Activated CD8-positive, alpha-beta T cell treated with anti-CD3 and anti-CD28 coated beads for 36 hours (primary cell): ENCODE measurements at places on chromosomes 12 and 14. TPM values are rescaled to one million over a fixed set of nuclear protein-coding genes. Genes with fewer than 3 reads are reported as not detected.

Gene MAP1LC3B2
- 1.9 TPM for total RNA-seq

DNA sequence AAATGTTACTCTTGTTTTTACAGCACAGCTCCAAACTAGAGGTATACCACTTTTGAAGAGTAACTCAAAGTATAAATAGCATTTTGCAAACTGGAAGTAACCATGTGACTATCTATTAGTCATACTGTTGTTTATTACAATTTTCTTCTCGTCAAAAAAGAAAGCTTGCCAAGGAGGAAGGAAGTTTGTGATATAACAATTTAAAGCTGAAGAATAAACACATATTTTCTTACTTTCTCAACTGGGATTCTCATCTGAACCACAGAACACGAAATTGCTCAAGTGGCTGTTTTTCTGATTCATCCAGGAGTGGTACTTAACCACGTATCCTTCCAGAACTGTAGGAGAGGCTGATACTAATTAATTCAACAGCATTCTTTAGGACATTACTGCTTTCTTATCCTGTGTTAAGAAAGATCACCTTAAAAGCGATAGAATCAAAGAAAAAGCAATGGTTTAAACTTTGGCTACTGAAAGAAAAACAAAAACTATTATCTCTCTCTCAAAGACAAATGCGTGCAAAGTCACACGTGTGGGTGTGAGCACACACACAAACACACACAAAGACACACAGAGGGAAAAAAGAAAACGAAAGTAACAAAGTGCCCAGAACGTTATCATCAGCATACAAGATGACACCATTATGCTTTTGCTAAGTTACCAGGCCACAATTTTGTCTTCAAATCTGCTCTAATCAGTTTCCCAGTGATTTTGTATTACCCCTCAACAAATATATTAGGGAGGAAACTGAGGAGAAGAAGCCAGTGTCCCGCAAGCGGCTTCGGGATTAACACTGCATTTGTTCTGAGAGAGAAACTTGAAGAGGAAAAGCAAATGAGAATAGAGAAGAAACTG, at the start of gene CLEC2B:
TSS of gene CLEC2B (minus strand) at position 48 of the 855 bp plus-strand sequence.
- DNase-seq, result peak; percentile 70

DNA sequence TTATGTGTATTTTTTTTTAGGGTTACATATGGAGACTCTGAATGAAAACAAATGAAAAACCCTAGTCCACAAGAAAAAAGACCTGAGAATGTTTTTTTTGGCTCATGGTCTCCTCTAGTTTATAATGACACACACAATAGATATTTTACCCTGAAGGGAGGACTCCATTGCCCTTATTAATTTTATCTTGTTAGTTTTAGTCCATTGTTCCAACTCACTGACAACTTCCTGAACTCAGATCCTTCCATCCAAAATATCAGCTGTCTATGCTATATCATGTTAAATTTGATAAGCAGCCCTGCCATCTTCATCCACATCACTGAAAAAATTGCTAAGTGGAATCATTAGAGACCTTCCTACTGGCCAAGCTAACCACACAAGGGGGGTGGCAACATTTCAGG, 232.1 kb downstream of the MON2 start:
- no peak for DNase-seq

- no peak for DNase-seq
These were observed 32.6 kb downstream of the ARMH4 start for GRCh38 chr14:58119381-58119780.

DNA sequence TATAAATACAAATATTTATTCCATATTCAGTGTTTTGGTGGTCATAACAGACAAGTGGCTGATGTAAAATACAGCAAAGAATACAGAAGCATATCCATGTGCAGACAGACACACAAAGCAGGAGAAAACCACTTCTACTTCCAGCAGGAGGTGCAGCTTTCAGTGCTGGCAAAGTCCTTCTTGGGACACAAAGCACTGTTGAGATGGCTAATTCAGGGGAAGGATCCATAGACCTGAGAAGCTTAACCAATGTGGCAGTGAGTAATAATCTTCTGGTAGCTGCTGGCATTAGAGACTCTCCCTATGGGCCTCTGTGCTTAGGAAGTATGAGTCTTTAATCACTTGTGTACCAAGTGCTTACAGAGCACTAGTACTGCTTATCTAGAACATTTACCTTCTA, 26.8 kb downstream of the AMN1 start:
- no peak for DNase-seq

DNA sequence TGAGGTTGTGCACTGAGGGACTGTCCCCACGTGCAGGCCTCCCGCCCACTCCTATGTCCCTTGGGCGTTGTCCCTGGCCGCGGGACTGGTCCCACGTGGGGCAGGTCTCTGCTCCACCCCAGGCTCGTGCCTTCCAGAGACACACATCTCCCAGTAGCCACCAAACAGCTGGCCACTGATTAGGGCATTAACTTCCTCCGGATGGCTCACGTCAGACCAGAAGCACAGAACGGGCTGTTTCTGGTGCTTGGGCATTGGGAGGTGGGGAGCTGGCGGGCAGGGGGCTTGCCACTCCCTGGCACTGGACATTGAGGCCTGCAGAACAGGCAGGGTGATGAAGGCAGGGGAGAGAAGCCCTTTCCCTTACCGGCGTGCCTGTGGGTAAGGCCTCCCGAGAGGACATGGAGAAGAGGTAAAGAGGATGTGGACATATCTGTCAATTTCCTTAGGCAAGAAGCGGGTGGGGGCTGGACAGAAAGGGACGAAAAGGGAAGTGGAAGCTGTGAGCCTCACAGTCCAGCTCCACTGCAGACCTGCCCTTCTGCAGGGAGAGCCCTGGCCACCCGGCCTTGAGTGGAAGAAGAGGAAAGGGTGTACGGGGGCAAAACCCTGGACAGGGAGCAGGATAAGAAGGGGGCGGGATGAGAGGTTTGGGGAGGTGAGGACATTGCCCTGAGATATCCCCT, 101.2 kb downstream of the NINJ2 start:
- DNase-seq, result no peak

- no peak for DNase-seq
These were observed 267.6 kb downstream of the ADGRD1 start for GRCh38 chr12:131221061-131221956.

Gene KRT81
- not detected for total RNA-seq

- DNase-seq, result no peak
These were observed 48.2 kb upstream of the DCN start for GRCh38 chr12:91230841-91231240.

DNA sequence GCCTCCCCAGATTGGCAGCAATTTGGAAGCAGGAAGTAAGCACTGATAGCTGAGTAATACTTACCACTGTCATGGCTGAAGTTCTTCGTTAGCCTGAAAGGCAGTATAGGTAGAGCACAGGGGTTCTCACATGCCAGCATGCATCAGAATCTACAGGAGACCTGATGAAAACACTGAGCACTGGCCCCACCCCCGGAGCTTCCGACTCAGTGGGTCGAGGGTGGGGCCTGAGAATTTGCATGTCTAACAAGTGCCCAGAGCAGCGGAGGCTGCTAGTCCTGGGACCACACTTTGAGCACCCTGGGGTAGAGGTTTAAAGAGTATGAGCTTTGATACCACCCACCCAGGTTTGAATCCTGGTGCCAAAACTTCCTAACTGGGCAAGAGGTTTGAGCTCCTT, 89.6 kb downstream of the FBXW8 start:
- DNase-seq, result no peak
